ENCODE measurements at places on chromosomes 2 and 18. TPM values are rescaled to one million over a fixed set of nuclear protein-coding genes. Genes with fewer than 3 reads are reported as not detected.

Gene GALNT3
- 3.2 TPM for total RNA-seq

DNA sequence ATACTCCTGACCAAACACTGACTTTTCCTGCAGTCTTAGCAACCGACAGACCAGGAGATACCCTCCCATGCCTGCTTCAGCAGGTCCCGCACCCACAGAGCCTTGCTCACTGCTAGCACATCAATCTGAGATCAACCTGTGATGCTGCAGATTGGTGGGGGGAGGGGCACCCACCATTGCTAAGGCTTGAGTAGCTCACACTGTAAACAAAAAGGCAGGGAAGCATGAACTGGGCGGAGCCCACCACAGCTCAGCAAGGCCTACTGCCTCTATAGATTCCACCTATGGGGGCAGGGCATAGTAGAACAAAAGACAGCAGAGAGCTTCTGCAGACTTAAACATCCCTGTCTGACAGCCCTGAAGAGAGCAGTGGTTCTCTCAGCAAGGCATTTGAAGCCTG is 109.7 kb downstream of the SP100 start:
- no peak for DNase-seq

Gene ZSCAN30
- 19.6 TPM for total RNA-seq

Gene SCRN3
- 12.9 TPM for total RNA-seq

DNA sequence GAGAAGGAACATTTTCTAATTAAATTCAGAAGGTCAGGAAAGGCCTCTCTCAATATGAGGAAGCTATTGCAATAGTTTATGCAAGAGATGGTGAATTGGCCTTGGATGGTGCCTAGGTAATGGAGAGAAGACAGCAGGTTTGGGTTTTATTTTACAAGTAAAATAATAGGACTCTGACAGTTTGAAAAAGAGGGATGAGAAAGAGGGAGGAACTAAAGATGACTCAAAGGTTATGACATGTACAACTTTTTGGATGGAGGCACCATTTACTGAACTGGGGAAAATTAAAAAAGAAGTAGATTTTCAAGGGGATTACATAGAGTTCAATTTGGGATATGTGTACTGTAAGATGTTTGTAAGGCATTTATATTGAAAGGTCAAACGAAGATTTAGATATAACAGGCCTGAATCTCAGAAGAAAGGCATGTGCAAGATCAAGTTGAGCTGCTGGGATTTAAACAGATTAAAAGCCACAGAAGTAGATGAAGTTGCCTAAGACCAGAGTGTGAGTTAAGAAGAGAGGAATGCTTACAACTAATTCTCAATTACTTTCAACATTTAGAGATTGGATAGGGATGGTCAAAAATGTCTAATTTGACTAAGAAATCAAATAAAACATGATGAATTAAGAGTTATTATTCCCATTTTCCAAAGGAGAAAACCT is 12.3 kb upstream of the ASNSD1 start:
- DNase-seq, result no peak

DNA sequence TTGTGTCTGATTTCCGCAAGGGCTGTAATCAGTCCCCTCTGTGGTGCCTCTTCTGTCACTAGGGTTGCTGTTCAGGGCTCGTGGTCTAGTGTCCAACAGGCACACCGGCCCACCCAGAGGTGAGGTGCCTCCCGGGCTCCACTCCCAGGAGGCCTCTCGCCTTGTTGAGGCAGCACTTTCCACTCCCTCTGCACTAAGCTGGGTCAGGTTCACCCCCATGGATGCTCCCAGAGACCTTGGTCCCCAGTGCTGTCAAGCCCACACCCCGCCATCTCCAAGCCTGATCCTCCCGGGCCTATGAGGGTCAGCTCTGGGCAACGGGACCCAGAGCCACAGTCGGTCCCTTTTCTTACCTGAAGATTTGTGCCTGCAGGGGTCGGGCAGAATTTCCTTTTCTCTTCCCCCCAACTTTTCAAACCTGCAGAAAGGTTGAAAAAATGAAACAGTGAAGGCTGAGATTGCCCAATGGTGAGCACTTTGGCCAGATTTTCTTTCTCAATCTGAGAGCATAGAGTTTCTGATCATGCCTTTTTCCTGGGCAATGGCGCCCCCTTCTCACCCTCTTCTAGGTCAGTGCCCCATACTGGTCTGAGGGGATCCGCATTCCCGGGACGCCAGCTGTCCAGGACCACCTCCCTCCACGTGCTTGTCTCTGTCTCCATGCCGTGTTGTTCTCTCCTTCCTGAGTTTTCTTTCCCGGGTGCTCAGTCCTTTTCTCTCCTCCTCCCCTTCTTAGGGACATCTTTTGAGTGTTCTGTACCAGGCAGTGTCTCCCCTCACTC is 148.0 kb downstream of the ASB1 start:
- no peak for DNase-seq

DNA sequence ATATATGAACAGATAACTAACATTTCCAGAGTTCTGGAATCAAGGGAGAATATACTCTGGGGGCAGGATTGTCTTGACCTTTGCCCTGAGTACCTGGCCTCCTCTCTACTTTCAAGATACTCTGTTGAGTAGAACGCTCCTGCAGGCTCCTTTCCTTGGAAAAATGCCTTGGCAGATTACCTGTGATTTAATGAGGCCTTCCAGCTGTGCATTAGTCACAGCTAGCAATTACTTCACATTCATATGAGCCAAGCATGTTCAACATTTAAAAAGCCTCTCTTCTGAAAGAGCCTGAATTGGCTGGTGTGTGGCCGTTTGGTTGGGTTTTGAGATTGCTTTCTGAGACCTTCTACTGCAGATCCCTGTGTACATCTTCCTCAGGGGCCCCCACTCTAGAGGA is 142.2 kb downstream of the PLCL1 start:
- no peak for DNase-seq

DNA sequence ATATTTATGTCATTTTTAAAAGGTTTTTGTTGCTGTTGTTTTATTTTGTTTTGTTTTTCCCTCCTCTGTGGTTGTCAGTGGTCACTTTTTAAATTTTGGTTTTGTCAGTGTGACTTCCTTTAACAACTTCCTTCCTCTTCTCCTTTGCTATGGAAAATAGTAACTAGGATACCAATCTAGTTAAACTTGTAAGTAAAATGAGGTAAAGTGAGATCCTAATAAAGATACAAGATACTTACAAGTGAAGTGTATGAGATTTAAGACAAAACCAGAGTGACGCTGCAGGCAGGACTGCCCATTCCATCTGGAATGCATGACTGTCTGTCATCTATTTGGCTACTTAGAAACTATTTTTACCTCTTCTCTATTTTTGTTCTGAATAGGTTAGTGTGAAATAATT is 30.6 kb upstream of the CREB1 start:
- DNase-seq, result no peak

DNA sequence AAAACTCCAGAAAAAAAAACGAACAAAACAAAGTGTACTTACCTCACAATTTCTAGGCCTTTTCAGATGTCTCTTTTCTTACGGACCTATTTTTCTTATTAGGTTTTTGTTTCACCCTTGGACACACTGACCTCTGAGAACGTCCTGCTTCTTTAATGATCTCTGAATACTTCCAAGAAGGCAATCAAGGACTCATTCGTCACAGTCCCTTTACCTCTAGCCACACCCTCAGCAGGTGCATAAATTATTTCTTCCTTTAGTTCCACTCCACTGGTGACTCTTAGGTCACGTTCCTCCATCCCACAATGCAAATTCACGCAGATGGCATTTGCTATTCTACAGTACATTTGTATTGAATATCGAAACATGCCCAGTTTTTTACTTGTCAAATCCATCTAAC is 21.9 kb downstream of the PELI1 start:
- DNase-seq, result no peak

Gene EML4
- total RNA-seq, result 67.4 TPM

Gene PXDN
- not detected for total RNA-seq

GRCh38 chr2:224211791-224212190 is 172.7 kb upstream of the SERPINE2 start:
- DNase-seq, result no peak

GRCh38 chr18:3450799-3451182 is 819 bp downstream of the TGIF1 start:
- DNase-seq, result no peak

Gene RAB10
- 110 TPM for total RNA-seq

GRCh38 chr2:189370719-189371118 is 70.6 kb upstream of the WDR75 start:
- no peak for DNase-seq

- peak; percentile 88 for DNase-seq
These were observed 15.2 kb upstream of the PLEKHM3 start for GRCh38 chr2:208040199-208041171.

- DNase-seq, result no peak
These were observed 102.9 kb upstream of the CCDC195 start for GRCh38 chr2:224819075-224819474.

GRCh38 chr18:3790703-3791102 is 340.7 kb downstream of the TGIF1 start:
- no peak for DNase-seq

Data from activated CD4-positive, alpha-beta memory T cell treated with anti-CD3 and anti-CD28 coated beads for 36 hours (primary cell).